ENCODE measurements at places on chromosomes 5 and 9.

- no peak for DNase-seq
These were observed 43.6 kb downstream of the CDO1 start for GRCh38 chr5:115772731-115773475.

GRCh38 chr9:93116072-93116961, 17.7 kb downstream of the NINJ1 start:
- no peak for DNase-seq

GRCh38 chr5:90534922-90535321, 5.5 kb upstream of the LYSMD3 start:
- DNase-seq, result no peak

DNA sequence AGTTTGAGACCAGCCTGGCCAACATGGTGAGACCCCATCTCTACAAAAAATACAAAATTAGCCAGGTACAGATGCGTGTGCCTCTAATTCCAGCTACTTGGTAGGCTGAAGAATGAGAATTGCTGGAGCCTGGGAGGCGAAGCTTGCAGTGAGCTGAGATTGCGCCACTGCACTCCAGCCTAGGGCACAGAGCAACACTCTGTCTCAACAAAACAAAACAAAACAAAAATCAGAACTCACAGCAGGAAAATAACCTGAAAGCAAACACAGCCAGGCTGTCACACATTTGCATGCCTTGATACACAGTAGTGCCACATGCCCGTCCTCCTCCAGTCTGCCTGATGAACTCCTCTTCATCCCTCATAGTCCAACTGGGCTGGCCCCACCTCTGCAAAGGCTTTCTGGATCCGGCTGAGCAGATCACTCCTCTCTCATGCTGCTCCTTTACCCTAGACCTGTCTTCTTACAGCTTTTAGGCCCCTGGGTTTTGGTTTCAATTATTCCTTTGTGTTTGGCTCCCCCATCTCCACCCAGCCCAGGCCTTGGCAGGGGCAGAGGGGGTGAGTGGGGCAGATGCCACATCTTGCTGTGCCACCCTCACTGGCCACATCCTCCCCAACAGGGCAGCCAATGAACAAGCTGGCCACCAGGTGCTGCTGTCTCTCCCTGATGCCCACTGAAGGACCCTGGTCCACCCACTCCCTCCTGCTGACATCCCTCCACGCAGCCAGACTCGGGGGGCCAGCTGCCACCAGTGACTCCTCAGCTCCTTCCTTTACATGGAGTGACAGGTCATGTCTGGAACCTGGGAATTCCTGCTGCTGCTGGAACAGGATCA, 62.0 kb upstream of the GGTA1 start:
- DNase-seq, result no peak

- no peak for DNase-seq
These were observed 28.8 kb upstream of the SEMA4D start for GRCh38 chr9:89526667-89527066.

DNA sequence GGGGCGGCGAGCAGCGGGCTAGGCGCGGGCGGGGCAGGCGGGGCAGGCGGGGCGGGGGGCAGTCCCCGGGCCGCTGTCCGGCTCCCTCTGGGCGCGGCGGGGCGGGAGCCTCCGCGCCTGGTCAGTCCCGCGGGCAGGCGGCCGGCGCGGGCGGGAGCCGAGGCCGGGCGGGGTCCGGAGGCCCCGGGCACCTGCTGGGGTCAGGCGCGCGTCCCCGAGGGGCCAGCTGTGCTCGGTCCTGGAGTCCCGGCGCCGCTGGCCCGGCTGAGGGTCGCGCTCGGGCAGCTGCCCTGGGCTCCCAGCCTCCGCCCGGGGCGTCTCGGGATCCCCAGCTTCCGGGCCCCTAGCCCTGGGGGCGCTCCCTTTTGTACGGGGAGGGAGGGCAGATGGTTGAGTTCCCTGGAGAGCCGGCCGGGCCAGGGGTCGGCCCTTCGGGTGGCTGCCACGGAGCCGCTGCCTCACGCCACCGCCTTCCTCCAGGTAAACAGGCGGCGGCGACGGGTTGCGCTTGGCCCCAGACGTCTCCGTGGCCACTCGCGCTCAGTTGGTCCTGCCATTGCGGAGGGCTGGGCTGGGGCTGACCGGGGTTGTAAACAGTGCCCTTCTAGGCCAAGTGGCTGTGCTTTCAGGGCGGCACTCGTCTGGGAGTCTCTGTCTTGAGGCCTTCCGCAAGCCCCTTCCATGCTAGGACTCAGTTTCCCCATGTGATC, 473 bp downstream of the ZBTB34 start:
- no peak for DNase-seq

DNA sequence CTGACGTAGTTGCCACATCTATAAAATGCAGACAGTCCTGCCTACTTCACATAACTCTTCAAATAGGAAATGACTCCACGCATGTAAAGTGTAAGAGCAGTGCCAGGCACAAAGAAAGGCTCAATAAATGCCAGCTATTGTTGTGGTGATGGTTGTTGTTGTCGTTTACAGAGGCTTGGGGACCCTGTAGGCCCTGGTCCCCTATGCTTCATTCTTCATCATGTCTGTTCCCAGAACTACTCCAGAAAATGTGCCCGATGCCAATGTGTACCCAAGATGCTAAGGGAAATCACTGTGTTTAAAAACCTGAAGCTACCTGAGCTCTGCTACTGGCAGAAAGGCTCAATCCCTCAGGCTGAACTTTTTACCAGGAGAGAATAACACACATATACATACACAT, 9.1 kb downstream of the SLIT3 start:
- no peak for DNase-seq

- DNase-seq, result no peak
These were observed 30.4 kb downstream of the IRF1 start for GRCh38 chr5:132459983-132460838.

- no peak for DNase-seq
These were observed 41.1 kb upstream of the ACOT12 start for GRCh38 chr5:81435023-81435422.

GRCh38 chr9:133502112-133502511, 22.6 kb downstream of the MYMK start:
- no peak for DNase-seq

DNA sequence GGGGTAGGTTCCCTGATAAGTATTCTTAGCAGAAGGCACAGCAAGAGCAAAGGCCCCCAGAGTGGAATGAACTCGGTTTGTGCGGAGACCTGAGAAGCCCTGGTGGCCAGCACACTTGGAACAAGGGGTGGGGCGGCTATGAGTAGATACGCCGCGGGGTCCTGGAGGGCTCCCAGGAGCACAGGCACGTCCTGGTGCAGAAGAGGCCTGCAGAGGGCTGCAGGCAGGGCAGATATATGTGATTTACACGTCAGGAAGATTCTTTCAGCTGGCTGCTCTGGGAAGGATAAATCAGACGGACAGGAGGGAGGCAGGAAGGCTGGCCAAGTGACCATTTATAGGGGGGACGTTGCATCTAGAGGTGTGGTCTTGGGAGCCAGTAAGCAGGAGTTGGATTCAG, 70.2 kb upstream of the ATG10 start:
- DNase-seq, result no peak

DNA sequence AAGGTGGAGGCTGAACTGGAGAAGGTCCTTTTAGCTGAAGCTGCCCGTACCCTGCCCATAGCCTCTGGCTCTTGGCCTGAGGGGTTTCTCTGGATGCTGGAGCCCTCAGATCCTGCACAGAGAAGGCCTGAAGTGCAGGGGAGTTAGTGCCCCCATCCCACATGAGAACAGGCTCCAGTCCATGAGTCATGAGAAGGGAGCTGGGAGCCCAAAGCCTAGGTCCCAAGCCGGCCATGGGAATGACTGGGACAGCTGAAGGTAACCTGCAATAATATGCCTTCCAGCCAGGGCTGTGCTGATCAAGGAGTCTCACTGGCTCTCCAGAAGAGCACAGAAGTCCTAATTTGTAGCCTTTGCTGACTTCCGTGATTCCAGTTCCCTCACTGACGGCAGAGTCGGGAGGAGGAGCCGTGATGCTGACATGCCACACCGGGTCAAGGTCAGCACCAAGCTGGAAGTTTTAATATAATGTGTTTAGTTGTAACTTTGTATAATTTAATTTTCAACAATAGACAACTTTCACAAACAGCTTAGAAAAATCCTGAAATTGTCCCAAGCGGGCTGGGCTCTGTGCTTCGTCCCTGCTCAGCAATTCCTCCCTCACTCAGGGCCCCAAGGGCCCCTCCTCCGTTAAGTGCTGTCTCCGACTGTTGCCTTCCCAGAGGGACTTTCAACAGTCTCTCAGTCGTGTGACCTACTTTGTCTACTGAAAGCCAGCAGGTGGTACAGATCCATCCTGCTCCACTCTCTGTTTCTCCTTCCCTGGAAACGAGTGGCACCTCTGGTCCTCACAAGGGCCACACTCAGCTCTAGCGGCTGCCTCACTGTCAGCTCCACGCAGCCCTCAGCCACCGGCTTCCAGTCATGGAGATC, 387.8 kb downstream of the GADD45G start:
- no peak for DNase-seq

- no peak for DNase-seq
These were observed 81.0 kb downstream of the MRPL36 start for GRCh38 chr5:1718669-1719068.

DNA sequence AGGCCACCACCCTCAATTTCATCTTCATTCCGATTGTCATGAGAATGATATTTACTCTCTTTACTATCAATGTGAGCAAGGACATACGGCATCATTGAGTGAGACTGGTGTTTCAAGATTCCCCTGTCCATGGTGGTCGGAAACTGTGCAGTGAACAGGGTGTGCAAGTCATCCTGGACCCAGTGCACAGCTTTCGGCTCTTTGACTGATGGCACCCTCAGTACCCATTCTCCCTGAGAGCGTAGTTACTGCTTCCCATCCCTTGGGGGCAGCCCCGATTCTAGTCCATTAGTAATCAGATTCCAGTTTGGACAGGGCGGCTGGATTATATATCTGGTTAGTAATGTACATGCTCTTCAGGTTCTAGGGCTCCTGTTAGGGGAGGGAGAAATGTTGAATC, 61.7 kb upstream of the SUB1 start:
- no peak for DNase-seq

DNA sequence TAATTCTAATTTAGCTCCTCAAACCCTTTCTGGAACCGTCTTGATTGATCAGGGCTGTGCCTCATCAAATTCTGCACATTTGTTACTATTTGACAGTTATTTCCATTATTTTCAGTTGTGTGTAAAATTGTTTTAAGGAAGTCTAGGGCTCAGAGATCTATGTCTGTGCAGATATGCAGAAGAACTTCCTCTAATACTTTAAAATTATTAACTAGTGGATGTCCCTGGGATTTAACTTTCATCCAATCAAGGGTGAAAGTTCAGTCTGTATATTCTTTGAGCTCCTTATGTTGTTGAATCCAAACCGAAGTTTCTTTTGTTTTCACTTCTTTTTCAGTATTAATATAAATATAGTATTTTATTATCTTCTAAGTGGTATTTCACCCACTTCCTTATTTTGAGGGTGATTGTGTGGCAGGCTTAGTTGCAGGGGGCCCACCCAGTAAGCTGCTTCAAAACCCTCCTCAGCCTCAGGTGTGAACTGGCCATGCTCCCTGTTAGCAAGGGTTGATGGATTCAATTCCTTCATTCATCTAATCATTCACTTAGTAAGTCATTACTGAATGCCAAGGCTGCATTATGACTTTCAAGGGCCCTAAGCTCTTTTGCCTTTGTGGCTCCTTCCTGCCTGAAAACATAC, 2.1 kb upstream of the CAMLG start:
- no peak for DNase-seq

- no peak for DNase-seq
These were observed 678 bp downstream of the PLPP7 start for GRCh38 chr9:131290036-131290766.

DNA sequence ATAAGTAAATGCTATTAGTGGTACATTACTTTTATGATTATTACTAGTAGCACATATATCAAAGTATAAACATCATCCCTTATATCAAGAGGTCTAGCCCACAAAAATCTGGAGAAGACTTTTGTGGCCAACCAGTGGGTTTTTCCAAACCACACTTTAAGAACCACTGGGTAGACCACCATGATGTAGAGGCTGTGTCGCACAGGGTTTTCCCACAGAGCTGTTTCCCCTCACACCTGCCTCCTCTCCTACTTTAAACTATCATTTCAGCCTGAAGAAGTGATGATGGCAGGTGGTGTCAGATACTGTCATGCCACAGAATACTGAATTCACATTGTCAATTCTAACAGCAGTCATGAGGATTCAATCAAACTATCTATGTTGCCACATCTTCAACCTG, 109.2 kb downstream of the FBXW11 start:
- no peak for DNase-seq

GRCh38 chr9:124803911-124804310, 27.0 kb downstream of the OLFML2A start:
- DNase-seq, result no peak

DNA sequence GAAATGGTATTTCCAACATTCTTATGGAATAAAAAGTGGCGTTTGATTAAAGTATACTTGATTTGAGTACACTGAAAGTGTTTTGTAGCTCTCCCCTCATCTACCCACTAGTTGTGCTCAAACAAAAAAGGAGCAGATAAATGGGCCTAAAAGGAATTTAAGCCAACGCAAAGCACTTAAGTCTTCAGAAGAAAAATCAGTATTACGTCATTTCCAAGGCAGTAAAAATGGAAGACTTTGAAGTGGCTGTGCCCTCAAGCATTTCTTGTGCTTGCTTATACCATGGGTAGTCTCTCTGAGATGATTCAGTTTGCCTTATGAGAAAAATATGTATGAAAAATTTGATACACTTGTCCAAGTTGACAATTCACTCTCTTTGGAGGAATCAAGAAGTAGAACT, 279.9 kb upstream of the CD180 start:
- DNase-seq, result no peak

DNA sequence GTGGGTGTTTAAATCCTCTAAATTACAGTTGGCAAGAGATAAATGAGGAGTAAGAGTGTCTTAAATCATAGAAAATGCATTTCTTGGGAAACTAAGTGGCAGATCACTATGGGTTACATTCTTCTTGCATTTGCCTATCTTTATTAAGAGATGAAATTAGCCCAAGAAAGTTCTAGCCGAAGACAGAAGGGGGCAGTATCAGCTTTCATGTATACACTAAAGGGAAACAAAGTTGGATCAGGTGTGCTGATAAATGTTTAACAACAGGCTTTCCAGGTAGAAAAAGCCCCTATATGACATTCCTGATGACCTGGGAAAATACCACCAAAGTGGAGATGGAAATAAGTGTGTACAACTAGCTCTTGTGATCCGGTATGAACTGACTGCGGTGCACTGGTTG, 81.9 kb upstream of the TLR4 start:
- no peak for DNase-seq

GRCh38 chr5:179908528-179908927, 831 bp upstream of the TBC1D9B start:
- no peak for DNase-seq

DNA sequence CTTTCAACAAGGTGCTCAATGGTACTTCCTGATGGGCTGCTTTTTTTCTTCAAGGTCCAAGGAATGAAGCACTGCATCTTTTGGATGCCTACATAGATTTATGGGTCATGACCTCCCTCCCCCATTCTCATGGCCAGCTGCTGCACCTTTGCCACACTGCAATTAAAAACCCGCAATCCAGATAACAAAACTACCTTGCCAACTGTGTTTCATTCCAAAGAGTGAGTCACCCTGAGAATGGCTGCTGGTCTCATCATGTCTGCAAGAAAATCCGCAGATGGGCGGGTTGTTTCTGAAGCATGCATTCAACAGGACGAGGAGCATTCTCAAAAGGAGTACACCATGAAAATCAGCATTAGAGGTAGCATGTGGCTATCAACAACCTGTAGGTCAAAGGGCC, 139.8 kb downstream of the ELAVL2 start:
- no peak for DNase-seq

GRCh38 chr9:35729101-35729500, 2.9 kb downstream of the TLN1 start:
- DNase-seq, result no peak

- DNase-seq, result no peak
These were observed 471.9 kb downstream of the MTRR start for GRCh38 chr5:8340739-8341344.

Data from T1000 (cell line).